ENCODE measurements at places on chromosomes 4 and X.

- no peak for DNase-seq
- H3K36me3 ChIP-seq, result no peaks in the 10 kb centered on the region
- H3K4me1 ChIP-seq, result peaks cover 32% of the 10 kb centered on the region
- no peak overlapping the region for H3K4me3 ChIP-seq
- no peaks in the 10 kb centered on the region for H3K27me3 ChIP-seq
- H3K27ac ChIP-seq, result no peak overlapping the region
Observed at GRCh38 chrX:53188763-53189162, 36.2 kb downstream of the KDM5C start.

GRCh38 chr4:79241846-79242245 lies 84.0 kb downstream of the NAA11 start:
- H3K27me3 ChIP-seq, result no peaks in the 10 kb centered on the region
- no peaks in the 10 kb centered on the region for H3K4me1 ChIP-seq
- DNase-seq, result peak; percentile 10
- H3K4me3 ChIP-seq, result no peak overlapping the region

DNA sequence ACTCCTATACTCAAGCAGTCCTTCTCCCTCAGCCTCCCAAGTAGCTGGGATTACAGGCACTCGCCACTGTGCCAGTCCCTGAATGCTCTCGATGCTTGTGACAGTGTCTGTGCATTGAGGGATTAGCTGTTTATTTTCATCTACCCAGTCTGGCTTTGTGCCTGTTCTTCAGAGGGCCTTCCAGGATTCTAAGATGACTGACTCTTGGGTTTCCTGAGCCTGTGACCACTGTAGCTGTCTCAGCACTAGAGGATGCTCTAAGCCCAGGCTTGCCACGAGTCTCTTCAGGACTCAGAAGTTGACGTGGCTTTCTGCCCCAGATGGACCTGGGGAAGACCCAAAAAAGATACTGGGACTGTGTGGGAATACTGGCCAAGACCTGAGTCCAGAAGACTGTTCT lies 201.4 kb downstream of the ARHGAP10 start:
- H3K27ac ChIP-seq, result no peak overlapping the region
- peaks cover 19% of the 10 kb centered on the region for H3K36me3 ChIP-seq
- no peaks in the 10 kb centered on the region for H3K27me3 ChIP-seq
- no peak overlapping the region for H3K4me3 ChIP-seq

DNA sequence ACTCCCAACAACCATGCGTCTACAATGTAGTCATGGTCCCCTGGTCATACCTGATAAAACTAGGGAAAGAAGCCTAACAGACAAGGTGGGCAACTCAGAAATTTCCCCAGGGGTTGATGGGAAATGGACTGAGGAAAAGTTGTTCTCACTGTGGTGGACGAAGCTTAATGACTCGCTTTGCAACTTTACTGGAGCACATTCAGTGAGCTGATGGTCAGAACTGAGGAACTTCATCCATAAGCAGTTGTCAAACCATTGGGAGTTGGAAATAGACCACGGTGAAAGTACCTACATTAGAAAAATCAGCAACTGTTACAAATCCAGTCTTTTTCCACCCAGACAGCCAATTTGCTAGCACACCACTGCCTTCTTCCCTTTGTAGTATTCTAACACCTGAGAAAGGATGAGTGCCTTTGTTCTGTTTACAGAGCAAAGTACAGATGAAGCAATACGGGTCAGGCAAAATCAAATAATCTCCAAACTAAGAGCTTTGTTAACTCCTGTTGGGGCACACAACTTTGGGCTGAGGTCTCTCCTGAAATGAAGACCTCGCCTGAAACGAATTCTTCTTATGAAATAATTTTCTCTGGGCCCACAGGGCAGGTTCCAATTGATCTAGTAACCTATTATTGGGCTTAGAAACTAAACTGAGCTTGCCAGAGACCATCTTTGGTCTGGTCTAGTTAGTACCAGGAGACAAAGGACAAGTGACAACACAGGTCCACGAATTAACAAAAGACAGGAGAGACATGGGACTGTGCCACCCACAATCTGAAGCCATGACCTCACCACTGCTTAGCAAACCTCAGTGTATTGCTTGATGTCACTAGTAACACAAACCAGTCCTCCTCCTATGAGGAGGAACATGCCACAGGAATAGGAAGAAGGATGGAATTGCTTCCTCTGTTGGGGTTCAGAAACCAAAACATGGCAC lies 58.9 kb upstream of the NFKB1 start:
- H3K36me3 ChIP-seq, result no peaks in the 10 kb centered on the region
- H3K4me3 ChIP-seq, result no peak overlapping the region
- H3K27ac ChIP-seq, result no peak overlapping the region

GRCh38 chr4:150232029-150232428 lies 153.8 kb downstream of the DCLK2 start:
- H3K4me1 ChIP-seq, result peaks cover 98% of the 10 kb centered on the region
- no peak for DNase-seq
- peaks cover 45% of the 10 kb centered on the region for H3K27me3 ChIP-seq
- peaks cover 87% of the 10 kb centered on the region for H3K36me3 ChIP-seq
- H3K4me3 ChIP-seq, result peak overlapping the region; percentile 22
- peak overlapping the region; percentile 93 for H3K27ac ChIP-seq

DNA sequence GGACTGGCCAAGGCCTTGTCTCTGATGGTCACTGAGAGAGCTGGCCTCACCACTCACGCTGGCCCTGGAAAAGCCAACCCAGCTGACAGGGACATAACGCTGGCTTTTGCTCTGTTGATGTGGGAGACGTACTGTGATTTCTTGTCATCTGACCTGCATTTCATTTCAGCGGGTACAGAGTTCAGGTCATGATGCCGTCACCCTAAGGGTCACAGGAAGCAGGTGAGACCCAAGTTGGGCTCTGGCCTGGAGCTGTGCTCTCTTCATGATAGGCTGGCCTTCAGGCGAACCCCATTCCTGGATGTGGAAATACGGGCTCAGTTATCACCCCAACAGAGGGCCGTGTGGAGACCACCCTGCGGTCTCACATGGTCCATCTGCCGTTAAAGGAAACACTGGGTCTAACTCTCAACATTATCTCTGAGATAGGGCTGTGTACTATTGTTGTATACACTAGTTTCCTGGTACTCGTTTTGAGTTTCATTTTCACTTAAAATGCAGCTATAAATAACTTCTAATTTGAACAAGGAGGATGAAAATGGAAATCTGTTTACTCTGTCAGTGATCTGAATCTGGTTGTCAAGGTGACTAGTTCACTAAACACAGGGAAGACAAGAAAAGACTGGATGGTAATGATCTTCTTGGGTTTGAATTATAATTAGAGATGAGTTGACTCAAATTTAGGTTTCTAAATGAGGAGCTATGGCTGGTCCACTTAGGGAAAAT lies 89.1 kb downstream of the TBC1D9 start:
- no peak for DNase-seq
- no peaks in the 10 kb centered on the region for H3K27me3 ChIP-seq
- peaks cover 25% of the 10 kb centered on the region for H3K36me3 ChIP-seq
- peak overlapping the region; percentile 42 for H3K27ac ChIP-seq
- H3K4me1 ChIP-seq, result peaks cover 8% of the 10 kb centered on the region

DNA sequence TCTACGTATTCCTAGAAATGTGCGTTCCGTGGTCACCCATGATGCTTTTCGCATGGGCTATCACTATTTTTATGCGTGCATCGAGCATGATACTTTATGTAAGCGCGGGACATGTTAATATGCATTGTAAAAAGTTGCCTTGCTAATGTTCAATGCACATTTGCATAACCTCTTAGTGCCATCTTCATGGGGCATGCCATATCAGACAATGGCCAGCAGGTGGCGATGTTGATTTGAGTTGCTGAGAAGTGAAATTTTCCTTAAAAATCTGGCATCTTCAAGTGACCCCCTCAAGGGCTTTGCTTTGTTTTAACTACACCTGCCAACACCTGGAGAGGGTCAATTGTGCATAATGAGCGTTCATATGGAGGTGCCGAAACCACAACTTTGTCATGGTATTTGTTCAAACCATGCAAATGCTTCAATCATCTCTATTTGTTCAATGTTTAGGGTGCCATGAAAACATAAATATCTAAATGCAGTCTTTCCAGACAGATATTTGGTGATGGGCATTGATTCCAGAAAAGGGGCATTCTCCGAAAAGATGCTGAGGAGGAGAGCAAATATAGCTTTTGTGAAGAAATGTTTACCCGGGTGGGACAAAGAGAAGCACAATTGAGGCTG lies 833.9 kb upstream of the PRKX start:
- no peak overlapping the region for H3K27ac ChIP-seq
- H3K4me1 ChIP-seq, result no peaks in the 10 kb centered on the region
- H3K4me3 ChIP-seq, result no peak overlapping the region

GRCh38 chr4:182240161-182241130 lies 2.8 kb upstream of the TENM3 start:
- H3K36me3 ChIP-seq, result peaks cover 16% of the 10 kb centered on the region
- peak; percentile 94 for DNase-seq
- peaks cover 6% of the 10 kb centered on the region for H3K27me3 ChIP-seq
- peaks cover 89% of the 10 kb centered on the region for H3K4me1 ChIP-seq
- peak overlapping the region; percentile 56 for H3K4me3 ChIP-seq
- peak overlapping the region; percentile 82 for H3K27ac ChIP-seq

GRCh38 chr4:137640156-137640837 lies 108.0 kb upstream of the PCDH18 start:
- peaks cover 26% of the 10 kb centered on the region for H3K4me1 ChIP-seq
- DNase-seq, result no peak
- no peaks in the 10 kb centered on the region for H3K36me3 ChIP-seq

DNA sequence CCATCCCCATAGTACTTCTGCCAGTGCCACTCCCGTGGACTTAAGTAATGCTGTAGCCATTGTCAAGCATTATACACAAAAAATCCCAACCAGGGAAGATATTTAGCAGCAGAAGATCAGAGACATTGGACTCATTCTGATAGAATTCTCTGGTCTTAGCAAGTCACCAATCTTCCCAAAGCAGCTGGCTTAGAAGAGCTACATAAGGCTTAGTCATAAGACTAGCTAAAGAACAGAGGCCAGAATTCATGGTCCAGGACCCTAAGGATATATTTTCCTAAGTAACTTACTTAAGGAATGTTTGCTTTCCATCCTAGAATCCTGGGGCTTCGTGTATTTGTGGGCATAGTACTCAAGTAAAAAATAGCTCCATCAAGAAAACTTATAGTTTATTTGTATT lies 100.3 kb upstream of the SLIT2 start:
- no peak overlapping the region for H3K4me3 ChIP-seq
- peak; percentile 27 for DNase-seq
- no peak overlapping the region for H3K27ac ChIP-seq
- peaks cover 25% of the 10 kb centered on the region for H3K4me1 ChIP-seq

GRCh38 chr4:6893449-6894085 lies 16.1 kb upstream of the TBC1D14 start:
- peaks cover 25% of the 10 kb centered on the region for H3K4me1 ChIP-seq
- no peak overlapping the region for H3K4me3 ChIP-seq
- peaks cover 6% of the 10 kb centered on the region for H3K36me3 ChIP-seq
- no peak for DNase-seq

GRCh38 chr4:4843635-4844291 lies 15.7 kb upstream of the MSX1 start:
- no peak overlapping the region for H3K27ac ChIP-seq
- no peaks in the 10 kb centered on the region for H3K36me3 ChIP-seq
- H3K27me3 ChIP-seq, result peaks cover 25% of the 10 kb centered on the region
- no peak overlapping the region for H3K4me3 ChIP-seq

DNA sequence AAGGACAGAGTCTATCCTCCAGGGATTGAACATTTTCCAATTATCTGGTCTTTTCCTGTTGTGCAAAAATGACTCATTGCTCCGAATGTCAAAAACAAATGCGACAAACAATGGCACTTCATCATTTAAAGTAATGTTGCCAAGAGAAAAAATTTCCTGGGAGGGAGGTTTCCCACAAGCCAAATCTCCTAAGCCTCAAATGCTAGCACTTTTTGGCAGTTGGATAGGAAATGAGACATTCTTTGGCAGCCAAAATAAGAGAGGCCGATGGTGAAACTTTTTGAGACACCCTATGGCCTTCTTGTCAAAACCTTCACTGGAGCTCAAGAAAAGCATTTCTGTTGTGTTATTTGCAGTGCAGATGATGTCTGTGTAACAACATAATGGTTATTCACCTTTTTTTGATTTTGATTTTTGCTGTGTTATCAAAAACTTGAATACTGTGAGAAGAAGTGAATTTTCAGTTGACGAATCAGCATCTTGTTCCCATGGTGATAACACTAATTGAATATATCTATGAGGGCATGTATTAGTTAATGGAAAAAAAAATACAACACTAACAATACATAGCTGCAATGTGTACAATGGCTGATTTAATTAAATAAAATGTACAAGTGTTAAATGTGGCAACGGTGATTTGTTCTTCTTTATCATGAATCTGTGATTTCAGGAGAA lies 333.8 kb downstream of the ANK2 start:
- peaks cover 2% of the 10 kb centered on the region for H3K27me3 ChIP-seq
- H3K36me3 ChIP-seq, result no peaks in the 10 kb centered on the region
- DNase-seq, result peak; percentile 41
- 0 out of 2 replicates have a peak overlapping the region, but pooled peaks have one; percentile 6 for H3K4me3 ChIP-seq
- peak overlapping the region; percentile 67 for H3K27ac ChIP-seq

Measured in HFFc6 (cell line).